ENCODE measurements at places on chromosomes 13 and 19. TPM values are rescaled to one million over a fixed set of nuclear protein-coding genes. Genes with fewer than 3 reads are reported as not detected.

DNA sequence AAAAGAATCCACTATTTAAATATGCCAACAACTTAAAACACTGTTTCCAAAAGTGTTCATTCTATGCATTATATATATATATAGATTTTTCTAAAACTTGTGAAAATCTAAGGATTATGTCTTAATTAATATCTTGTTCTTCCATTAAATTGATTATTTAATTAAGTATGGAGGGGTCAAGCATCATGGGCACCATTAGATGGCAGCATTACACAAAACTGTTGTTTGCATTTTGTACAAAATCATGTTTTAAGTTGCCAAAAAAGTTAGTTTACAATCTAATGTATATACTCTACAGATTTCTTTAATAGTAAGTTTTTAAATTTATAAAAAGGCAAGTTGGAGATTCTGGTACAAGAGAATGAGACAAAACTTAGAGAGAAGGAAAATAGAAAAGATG lies 213.2 kb upstream of the EDNRB start:
- no peak for DNase-seq

DNA sequence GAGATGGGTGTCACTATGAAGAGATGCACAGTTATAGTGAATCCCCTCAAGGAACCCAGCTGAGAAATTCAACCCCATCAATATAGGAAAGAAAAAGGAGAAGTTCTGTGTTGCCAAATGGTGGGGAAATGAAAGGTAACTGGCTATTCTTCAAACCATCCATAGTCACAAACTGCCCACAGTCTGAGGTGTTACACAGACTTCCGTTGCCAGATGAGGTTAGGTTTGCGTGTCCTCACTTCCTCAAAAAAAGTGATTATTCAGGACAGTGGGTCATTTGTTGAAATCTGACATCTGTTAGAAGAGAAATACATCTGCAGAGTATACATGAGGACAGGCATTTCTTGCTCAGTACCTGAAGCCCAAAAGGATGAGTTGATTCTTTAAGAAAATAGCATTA lies 9.0 kb downstream of the SIGLEC5 start:
- DNase-seq: no peak

DNA sequence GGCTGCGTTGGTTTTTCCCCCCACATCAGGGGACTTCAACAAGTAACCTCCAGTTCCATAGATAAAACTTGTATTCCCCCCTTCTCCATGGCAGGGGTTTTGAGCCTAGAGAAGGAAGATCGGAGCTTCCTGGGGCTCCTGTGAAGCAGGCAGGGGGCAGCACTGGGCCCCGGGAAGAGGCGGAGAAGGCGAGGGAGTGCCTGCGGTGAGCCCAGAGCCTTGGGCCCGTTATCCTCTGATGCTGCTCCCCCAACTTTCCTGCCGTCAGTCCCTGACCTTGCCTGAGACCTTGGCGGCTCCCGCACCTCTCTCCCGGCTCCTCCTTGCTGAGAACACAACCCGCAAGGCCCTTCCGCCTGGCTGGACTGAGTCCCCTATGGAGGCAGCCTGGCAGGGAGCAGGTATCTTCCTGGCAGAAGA lies 2.5 kb downstream of the LIPE start:
- peak; percentile 34 for DNase-seq

- DNase-seq: no peak
Observed at GRCh38 chr13:20738616-20739015, 35.1 kb downstream of the IL17D start.

- no peak for DNase-seq
Observed at GRCh38 chr13:37601648-37602440, 3.3 kb upstream of the POSTN start.

DNA sequence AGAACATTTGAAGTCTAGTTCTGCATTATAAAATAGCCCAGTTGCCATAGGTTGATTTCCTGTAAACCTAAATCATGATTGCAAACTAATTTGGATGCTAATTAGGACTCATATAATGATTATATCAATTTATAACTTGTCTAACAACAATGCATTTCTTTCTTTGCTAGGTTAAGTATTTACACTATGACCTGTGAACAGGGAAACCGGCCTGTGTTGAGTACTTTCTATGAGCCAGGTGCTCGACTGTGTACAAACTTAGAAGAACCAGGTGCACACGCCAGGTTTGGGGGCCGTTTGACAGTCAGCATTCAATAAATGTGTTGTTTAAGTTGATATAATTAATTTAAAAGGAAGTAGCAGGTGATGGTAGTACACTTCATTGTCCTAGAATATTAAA lies 203.1 kb downstream of the TM9SF2 start:
- no peak for DNase-seq

TNNT1 gene
- total RNA-seq: not detected

COG6 gene
- 33.9 TPM for total RNA-seq

MIDN gene
- 261 TPM for total RNA-seq

- no peak for DNase-seq
Observed at GRCh38 chr13:39302820-39303219, 264.6 kb downstream of the NHLRC3 start.

GRCh38 chr13:60427285-60427684 lies 30.3 kb downstream of the TDRD3 start:
- no peak for DNase-seq

DNA sequence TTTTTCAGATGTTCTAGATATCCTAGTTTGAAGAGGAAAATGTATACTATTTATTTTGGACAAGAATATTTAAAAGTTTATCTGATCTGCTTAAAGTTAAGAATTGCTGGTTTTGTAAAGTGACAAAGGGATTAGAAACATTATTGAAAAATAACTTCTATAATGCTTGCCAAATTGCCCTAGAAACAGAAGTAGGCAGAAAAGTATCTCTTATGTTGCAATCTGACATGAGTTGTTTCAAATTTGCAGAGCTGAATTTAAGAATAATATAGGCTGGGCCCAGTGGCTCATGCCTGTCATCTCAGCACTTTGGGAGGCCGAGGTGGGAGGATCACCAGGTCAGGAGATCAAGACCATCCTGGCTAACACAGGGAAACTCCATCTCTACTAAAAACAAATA lies 777.1 kb downstream of the LIG4 start:
- no peak for DNase-seq

NANOS2 gene
- not detected for total RNA-seq

ATP8A2 gene
- 0.95 TPM for total RNA-seq

DNA sequence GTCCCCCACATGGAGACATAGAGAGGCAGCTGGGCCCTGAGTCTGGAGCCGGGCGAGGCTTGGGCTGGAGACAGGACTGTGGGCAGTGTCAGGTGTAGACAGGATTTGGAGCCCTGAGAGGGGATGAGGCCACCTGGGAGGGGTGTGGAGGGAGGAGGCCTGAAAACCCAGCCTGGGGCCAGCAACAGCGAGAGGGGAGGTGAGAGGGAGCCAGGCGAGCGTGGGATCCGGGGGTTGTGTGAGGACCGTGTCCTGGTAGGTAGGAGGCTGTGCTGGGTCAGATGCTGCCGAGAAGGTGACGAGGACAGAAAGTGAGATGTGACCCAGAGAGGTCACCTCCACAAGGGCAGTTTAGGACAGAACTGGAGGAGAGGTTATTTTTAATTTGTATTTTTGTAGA lies 7.4 kb downstream of the MPND start:
- DNase-seq: no peak

THSD8 gene
- total RNA-seq: 4.5 TPM

DNA sequence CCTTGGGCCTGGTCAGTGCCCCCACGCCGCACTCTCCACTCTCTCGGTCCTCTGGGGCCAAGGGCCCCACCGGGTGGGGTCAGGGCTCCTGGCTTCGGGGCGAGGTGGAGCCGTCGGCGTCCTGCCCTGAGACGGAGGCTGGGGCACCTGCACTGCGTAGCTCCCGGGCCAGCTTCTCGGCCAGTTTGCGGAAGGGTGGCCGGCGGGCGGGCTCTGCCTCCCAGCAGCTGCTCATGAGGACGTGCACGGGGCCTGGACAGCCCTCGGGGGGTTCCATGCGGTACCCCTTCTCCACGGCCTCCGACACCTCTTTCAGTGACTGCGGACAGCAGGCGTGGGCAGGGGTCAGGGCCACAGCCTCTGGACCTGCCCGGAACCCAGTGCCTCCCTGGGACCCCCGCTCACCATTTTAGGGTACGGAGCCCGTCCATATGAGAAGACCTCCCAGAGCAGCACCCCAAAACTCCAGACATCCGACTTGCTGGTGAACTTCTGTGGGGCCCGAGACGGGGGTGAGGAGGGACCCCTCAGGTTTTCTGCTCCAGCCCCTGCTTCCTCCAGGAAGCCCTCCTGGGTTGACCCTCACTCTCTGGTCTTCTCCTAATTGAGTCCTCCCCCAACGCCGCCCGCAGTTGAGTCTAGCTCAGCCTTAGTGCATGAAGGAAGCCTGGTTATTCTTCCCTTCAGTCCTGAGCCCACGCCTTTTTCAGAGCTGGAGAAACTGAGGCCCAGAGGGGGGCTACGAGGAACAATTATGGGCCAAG lies 6.3 kb upstream of the RAX2 start:
- no peak for DNase-seq

NLRP4 gene
- total RNA-seq: not detected

DNA sequence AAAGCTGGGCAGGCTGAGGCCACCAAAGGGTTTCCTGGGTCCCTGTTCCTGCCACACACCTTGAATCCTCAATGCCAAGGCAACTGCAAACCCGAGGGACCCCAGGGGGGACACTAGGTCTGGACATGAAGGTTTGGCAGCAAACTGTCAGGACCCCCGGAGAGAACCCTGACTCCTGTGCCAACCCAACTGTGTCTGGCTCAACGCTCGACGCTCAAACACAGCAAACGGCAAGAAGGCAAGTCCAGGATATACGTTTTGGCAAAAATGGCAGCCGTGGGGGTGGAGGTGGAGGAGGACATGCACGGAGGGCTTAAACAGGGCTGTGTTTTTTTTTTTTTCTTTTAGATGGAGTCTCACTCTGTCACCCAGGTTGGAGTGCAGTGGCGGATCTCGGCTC lies 73.0 kb downstream of the GADD45B start:
- no peak for DNase-seq

- DNase-seq: no peak
Observed at GRCh38 chr19:7272856-7273578, 21.2 kb downstream of the INSR start.

GRCh38 chr13:73844986-73845385 lies 289.2 kb downstream of the KLF12 start:
- no peak for DNase-seq

DNA sequence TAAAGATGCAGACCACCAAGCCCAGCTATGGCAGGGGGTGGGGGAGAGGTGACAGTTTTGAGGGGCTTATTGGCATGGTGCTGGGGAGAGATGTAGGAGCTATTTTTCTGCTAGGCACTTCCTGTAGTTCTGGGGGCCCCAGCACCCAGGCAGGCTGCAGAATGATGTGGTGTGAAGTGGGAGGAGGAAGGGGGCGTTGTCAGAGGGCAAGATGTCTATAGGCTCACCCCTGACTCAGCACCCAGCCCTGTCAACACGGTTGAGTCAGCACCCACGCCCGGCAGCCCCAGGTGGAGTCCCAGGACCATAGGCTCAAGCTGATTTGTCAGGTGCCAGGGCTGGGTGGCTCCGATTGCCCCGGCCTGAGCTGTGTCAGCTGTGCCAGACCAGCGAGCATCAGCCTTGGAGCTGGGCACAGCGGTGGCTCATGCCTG lies 5.8 kb downstream of the KLF2 start:
- peak; percentile 65 for DNase-seq

SBK2 gene
- total RNA-seq: not detected

DNA sequence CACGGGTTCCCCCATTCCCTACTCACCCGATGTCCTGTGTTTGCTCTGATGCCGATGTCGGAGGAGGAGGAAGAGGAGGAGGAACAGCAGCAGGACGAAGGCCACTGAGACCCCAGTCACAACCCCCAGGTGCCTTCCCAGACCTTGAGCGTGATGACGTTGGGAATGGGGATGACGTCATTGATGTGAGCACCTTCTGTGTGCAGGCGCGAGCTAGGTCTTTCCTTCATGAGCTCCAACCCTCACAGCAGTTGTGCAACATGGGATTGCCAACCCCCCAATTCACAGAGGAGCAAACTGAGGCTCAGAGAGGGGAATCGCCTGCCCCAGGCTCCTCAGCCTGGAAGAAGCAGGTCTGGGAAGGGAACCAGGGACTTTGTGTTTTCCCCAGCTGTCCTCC lies 4.2 kb downstream of the LILRB5 start:
- DNase-seq: no peak
